ENCODE measurements at places on chromosomes 11 and 22. TPM values are rescaled to one million over a fixed set of nuclear protein-coding genes. Genes with fewer than 3 reads are reported as not detected.

TRIM6 gene
- 6.5 TPM for total RNA-seq

DKK3 gene
- total RNA-seq: 59.5 TPM

FAM180B gene
- not detected for total RNA-seq

DNA sequence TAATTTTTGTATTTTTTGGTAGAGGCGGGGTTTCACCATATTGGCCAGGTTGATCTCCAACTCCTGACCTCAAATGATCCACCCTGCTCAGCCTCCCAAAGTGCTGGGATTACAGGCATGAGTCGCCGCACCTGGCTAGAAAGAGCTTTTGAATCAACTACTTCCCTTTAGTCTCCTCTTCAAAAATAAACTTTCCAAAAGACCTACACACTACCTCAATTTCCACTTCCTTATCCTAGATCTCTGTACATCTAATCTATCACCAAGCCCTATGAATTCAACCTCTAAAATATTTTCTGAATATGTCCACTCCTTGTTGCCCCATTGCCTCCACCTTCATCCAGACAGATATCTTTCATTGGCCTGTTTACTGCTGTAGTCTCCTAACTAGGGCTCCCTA lies 13.1 kb upstream of the DDX6 start:
- no peak for DNase-seq

CDC42EP1 gene
- 68.5 TPM for total RNA-seq

- peak; percentile 54 for DNase-seq
Observed at GRCh38 chr22:44616882-44617655, 84.9 kb upstream of the PRR5 start.

GRCh38 chr22:22235558-22235957 lies 9.0 kb upstream of the VPREB1 start:
- DNase-seq: no peak

TBX1 gene
- total RNA-seq: 5.5 TPM

DNA sequence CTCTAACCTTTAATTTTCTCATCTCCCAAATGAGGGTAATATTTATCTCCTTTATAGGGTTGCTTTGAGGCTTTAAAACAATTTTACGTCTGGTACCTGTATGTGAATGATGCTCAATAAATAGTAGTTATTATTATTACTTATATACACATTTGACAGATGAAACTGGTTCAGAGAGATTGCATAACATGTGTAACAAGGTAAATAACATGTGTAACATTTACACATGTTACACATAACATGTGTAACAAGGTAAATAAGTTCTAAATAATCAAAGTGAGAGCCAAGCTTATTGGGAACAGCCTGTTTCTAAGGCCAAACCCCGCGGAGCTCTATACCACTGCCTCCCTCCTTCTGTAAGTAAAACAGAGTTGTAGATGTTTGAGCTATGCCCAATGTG lies 100.9 kb downstream of the MPPED2 start:
- no peak for DNase-seq

GRCh38 chr22:22925146-22925804 lies 37.7 kb downstream of the IGLL5 start:
- no peak for DNase-seq

DNA sequence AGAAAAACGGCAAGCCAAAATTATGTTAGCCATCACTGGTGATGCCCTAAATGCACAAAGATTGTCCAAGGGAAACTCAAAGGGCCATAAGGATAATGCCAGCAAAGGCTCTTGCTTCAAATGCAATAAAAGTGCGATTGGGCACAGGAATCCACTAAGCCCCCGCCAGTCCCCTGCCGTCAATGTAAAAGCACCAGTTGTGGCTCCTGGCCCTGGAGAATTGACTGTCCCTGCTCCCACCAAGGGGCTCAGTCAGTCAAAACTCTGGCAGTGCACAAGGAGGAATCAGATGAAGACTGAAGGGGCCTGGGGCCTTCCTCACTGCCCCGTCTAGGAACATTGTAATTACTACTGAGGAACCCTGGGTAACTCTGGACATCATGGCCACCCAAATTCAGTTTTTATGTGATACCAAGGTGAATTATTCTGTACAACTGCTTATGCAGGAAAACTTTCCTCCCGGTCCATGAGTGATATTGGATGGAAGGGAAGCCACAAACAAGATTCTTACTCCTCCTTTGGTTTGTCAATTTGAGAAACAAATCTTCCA lies 85.6 kb downstream of the PIWIL4 start:
- no peak for DNase-seq

GRCh38 chr11:16356057-16356760 lies at the start of gene SOX6:
Gene SOX6, minus strand, starts transcription at chr11:16356546. Its CDS starts 15,298 bp downstream, at chr11:16341248.
- DNase-seq: peak; percentile 64

SLC22A9 gene
- total RNA-seq: not detected

- DNase-seq: peak; percentile 84
Observed at GRCh38 chr11:133134314-133135173, 397.8 kb downstream of the OPCML start.

DNA sequence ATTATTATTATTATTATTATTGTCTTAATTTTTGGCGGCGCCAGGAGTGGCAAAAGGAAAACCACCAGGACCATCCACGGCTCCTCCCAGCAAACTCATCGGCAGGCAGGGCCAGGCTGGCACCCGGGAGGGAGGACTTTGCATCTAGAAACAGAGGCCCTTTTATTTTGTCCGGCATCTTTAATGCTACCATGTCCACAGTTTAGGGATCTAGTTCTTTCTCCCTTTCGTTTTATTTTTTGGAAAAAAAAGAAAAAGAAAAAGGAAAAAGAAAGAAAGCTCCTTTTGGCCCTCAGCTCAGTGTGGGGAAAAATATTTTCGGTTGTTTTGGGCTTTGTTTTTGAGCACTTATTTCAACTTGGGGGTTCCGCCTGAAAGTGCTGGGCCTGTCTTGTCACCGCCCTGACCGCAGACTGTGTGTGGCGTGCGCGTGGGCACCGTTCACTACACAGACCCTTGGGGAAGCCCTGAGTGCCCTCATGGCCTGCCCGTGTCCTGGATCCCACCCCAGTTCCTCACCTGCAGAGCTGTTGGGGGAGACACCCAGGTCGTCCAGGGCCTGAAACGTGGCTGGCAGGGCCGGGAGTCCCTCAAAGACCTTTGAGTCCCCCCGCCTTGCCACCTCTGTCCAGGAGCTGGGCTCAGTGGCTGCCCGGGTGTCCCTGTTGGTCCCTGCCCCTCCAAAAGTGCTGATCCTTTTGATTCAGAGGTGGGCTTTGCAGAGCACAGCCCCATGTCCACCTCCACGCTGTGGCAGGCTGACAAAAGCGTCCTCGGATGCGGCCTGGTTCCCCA lies 69.1 kb upstream of the PPARA start:
- no peak for DNase-seq

DNA sequence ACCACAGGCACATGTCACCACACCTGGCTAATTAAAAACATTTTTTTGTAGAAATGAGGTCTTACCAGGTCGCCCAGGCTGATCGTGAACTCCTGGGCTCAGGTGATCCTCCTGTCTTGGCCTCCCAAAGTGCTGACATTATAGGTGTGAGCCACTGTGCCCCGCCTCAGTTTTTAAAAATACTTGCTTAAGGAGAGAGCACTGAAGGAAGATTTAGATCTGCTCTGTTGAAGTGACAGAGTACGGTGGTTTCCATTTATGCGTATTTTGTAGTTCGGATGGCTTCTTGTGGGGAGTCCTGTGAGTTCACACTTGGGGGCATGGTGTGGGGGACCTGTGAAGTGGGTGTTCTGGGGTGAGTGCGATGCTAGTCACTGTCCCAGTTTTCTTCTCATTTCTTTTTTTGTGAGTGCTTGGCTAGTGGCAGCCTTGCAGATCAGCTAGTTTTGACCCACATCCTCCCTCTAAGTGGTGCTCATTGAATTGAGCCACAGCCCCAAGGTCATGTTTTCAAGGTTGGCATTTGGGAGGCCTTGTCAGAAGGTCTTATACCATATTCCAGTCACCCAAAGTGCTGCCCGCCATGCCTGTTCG lies 31.5 kb downstream of the PTPRJ start:
- no peak for DNase-seq

DNA sequence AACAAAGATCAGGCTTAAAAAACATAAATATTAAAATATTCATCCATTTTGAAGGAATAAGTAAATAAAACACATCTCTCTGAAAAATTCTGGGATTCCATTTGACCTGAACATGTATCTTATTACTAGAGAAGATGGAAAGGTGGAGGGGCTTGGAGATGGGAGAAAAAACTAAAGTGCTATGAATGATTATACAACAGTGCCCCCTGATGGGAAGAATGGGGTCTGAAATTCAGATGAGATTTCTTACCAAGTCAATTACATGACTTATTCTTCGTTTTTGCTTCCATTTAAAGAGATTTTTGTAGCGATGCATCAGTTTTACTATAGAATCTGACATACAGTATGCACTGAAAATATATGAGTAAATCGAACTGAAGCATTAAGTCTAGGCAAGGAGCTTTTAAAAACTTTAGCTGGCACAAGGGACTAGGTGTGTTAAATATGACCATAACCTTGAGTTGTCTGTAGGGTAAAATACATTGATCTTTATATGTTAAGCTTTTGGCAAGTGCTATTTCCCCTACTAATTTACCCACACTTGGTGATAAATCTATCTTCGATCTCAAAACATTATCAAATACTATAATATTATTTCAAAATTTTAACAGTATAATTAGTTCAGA lies 718.8 kb downstream of the CNTN5 start:
- peak; percentile 21 for DNase-seq

DNA sequence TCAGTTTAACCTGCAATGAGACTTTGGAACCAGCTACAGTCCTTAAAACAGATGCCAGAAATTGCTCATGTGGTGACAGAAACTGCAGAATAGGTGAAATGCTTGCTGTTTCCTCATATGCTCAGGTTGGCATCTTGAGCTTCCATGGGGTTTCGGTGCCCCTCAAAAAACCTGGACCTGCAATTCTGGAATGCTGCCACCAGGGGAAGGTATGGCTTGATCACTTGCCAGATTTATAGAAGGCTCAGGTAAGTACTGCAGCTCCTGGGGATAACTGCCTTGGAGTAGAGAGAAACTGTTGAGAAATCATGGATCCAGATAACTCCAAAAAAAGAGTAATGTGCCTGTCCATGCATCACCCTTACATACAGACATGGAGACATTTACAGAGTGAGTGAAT lies 113.0 kb downstream of the CTTN start:
- no peak for DNase-seq

DNA sequence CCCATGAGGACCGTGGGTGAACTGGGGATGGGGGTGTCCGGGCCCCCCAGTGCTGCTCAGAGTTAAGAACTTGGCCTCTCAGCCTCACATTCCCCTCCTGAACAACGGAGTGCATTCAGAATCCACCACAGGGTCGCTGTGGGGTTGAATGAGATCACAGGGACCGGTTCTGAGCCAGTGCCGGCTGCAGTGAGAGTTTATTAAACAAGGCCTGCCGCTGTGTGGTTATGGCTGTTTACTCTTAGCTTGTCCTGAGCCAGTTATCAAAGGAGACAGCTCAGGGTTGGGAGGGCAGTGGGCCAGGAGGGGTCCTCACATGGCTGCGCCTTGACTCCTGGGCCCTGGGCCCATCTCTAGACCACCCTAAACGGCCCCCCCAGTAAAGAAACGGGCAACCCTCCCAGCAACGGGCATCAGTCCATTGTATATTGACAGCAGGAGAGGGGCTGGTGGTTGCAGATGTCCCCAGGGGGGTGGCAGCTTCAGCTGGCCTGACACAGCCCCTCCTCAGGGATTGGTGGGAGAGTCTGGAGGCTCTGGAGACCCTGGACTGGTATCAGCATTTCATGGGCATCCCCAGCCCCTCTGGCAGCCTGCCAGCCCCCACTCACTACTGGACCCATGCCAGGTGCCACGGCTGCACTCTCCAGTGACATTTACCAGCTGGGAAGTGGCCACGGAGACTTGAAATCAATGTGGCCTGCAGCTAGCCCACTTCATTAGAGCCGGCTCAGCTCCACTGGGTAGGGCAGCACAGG lies 15.1 kb upstream of the CABP7 start:
- DNase-seq: peak; percentile 66

- DNase-seq: peak; percentile 91
Observed at GRCh38 chr11:64723117-64723906, at the start of gene NRXN2. Gene NRXN2, minus strand, starts transcription at chr11:64723197. Its CDS starts 9,498 bp downstream, at chr11:64713699.

OR52H1 gene
- total RNA-seq: 0.57 TPM

DNA sequence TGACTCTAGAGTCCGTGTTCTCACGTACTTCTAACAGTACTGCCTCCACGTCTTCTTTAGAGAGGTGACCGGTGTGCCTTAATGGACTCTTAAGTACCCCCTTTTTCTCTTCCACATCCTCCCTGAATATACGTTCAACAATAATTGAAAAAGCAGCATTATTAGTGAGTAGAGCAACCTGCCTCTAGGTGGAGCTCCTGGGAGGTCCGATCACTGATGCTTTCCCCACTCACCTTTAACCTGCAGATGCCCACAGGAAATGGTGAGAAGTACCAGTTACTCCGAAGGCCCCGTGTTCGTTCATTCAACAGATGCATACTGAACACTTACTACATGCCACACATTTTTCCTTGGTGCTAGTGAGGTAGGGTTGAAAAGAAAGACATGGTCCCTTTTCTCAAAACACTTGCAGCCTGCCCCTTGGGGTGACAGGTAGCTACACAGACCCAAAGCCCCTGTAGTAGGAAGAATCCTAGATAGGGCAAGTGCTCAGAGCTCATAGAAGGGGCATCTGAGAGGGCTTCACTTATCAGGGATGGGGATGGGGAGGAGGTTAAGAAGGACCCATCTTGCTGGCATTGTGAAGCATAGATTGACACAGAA lies 72.7 kb downstream of the FEZ1 start:
- peak; percentile 3 for DNase-seq

MFRP gene
- total RNA-seq: not detected

GRCh38 chr11:108965306-108966001 lies 300.6 kb downstream of the DDX10 start:
- no peak for DNase-seq

DNA sequence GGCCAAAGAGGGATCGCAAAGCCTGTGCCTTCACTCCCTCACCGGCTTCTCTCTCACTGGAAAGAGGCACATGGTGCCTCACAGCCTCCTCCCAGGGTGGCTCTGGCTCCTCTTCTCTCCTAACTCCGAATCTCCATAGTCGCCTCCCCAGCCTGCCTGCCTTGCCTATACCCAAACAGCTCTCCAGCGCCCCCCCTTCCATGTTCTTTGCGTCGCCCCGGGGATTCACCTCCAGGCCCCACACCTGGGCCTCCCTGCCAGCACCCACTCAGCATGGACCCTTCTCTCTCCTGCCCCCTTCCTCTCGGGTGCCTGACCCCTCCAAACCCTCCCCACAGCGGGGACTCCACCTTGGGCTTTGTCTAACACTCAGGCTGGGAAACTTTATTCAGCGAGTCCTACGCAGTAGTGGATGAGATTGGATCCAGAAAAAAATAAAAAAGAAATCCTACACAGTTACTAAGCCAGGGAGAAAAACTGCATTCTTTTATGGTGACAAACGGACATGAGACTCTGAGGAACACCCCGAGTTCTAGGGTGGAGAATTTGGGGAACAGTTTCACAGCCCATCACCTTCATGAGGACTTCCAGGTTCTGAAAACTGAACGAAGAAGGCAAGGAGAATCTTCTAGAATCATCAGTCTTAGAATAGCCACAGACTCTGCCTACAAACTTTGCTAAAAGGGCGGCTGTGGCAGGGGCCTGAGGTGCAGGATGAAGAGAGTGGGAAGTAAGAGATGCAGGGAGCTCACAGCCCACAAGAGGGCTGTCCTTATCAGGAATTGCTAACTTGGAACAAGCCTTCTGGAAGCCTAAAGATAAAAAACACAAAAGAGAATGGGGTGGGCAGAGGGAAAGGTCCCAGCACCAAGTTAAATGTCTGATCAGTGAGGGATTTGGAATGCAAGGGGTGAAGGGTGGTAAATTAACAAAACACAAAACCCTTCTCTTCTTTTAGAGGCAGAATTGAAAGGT lies 5.3 kb downstream of the PPM1F start:
- DNase-seq: no peak

GRCh38 chr11:64060861-64061444 lies 25.2 kb downstream of the FLRT1 start:
- DNase-seq: peak; percentile 70

Data from kidney (tissue), 22 donors.